H4 (cell line): ENCODE measurements at places on chromosomes 12 and 14. TPM values are rescaled to one million over a fixed set of nuclear protein-coding genes. Genes with fewer than 3 reads are reported as not detected.
A peak's percentile ranks its signal among the peaks of the same experiment; 100 is the strongest.

Gene GPX2
- total RNA-seq = not detected in 2 replicates

- no peak for DNase-seq
These were observed 340.6 kb downstream of the SEC23A start for GRCh38 chr14:38762426-38762825.

DNA sequence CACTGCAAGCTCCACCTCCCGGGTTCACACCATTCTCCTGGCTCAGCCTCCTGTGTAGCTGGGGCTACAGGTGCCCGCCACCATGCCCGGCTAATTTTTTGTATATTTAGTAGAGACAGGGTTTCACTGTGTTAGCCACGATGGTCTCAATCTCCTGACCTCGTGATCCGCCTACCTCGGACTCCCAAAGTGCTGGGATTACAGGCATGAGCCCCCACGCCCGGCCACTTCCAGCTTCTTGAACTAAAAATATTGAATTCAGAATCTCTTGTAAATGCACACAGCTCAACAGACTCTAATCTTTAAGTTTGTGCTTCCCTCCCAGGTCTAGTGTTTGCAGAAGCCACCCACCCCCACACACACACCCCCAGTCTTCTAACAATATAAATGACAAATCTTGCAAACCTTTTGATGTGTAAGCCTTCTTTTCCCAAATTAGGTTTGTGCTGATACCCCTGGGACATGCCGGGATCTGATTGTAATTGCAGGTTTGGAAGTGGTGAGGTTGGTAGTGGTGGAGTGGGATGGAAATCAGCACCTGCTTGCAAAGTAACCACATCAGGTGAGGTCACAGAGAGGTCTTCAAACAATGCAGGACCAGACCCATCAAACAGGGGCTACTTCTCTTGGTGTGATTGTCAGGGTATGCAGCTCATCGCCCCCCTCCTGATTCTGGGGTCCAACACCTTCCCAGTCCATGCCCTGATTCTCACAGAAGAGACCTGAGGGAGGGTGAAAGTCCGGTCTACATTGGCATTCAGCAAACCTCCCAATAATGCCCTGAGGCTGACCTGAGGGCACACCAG is 51.4 kb upstream of the GPR132 start:
- no peak for DNase-seq

Gene GPR68
- total RNA-seq = 0.04 TPM in 1 of 2 replicates, not detected in the other

Gene NTF3
- 4.1 and 10.7 TPM in 2 replicates for total RNA-seq

DNA sequence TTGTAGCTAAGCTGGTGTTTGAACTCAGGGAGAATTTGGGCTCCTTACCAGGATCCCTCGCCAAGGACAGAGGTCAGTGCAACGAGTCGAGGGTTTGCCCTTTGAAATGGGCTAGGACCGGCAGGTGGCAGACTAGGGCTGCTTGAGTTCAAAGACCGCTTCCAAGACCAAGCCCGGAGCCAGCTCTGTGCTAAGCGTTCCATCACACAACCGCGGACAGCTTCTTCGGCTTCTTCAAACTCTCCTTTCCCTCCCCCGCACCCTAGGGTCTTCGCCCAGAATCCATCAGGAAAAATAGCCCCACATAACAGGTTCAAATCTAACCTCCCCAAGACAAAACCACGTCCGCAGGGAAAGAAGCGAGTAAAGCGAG is 705 bp upstream of the FLVCR2 start:
- peak; percentile 67 for DNase-seq

DNA sequence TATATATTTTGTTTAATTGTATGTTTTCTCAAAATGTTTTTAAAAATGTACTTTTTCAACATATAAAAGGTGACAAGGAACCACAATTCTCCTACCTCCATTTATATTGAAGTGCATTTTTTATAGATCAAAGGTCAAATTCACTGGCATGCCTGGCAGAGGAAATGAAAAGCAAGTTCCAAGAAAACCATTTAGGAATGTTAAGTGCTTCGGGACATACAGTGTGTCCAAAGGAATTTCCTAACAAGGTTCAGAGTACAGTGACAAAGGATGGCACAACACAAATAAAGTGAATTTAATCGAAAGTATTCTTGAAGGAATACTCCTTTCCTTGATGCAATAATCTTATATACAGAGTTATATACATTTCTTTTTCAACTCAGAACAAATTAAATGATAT is 242.3 kb downstream of the CCER1 start:
- peak; percentile 22 for DNase-seq

DNA sequence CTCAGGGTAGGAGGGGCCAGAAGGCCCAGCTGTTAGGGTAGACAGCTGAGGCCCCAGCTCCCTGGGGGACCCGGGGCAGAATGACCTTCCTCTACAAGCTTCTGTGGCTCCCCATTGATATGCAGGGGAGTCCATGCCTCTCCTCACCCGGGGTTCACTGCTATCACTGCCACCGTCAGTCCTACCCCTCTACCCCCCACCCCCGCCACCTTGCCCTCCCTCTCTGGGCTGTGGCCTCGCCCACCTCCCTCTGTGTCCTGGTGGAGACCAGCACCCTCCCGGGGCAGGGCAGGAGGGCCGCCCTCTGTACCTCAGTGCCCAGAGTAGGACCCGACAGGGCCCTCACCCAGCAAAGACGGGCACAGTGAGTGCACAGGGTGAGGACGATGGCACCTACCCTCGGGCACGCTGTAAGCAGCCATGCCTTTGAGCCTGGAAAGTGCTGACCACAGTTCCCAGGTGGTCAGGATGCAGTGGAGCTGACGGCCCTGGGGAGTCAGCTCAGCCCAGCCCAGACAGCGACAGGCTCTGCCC is 88.4 kb upstream of the SFSWAP start:
- DNase-seq = no peak

DNA sequence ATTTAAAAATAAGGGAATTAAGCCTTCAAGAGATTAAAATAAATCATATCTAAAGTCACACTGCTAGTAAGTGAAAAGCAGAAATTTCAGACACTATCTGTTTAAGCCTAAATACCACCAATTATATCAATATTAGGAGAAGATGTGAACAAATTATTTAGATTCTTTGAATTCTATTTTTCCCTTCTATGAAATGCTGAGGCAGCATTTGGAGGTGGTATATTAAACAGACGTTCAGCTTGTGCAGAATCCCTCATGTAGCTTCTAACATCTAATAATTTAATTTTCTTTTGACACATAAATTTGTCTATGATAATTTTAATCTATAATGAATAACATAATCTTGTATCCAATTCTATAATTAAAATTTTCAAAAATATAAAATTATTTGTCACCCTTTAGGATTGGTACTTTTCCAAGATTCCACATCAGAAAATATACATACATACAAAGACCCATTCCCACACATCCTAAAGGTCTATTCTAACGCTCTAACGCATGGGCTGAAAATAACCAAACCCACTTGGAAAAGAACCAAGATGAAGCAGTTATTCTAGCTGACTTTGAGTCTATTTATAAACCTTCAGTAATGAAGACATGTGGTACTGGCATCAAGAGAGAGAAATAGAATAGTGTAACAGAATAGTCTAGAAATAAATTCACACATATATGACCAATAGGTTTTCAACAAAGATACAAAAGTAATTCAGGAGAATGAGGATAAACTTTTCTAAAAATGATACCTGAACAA is 751.8 kb downstream of the GALC start:
- DNase-seq = no peak

- peak; percentile 28 for DNase-seq
These were observed 1292.2 kb upstream of the TMEM132C start for GRCh38 chr12:126974779-126975178.

- no peak for DNase-seq
These were observed 5.9 kb downstream of the SERPINA6 start for GRCh38 chr14:94317259-94317658.

- DNase-seq = peak; percentile 44
These were observed 25.6 kb downstream of the ALDH2 start for GRCh38 chr12:111792155-111792855.

Gene PTGDR
- total RNA-seq = not detected in 2 replicates

DNA sequence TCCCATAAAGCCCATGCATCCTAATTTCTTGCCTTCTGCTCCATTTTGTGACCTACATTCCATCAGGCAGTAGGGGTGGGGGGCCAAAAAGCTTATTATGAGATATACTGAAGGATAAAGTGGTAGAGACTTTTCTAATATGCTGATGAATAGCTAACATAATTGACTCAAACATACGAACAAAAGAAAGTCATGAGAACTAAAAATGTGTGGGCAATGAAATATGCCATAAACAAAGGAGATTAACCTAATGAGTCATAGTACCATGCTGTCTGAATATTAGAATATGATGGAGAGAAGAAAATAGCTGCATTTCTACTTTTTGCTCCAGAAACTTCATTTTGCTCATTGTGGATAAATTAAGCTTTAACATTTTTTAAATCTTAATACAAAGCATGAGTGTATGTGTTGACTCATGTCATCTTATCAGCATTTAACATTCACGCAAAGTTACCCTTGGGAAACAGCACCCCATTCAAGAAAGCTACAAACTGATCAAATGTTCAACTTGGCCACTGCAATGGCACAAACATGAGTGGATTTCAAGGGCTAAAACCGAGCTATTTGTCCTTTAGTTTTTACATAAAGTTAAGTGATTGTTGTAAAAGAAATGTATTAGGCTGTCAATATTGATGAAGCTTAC is 64.0 kb upstream of the DIO2 start:
- peak; percentile 5 for DNase-seq
